ENCODE measurements at places on chromosomes 4 and X.

GRCh38 chr4:28402751-28403150, 1542.1 kb downstream of the STIM2 start:
- DNase-seq: no peak

- DNase-seq: no peak
Measured at GRCh38 chrX:42739741-42740140, 38.2 kb downstream of the PPP1R2C start.

DNA sequence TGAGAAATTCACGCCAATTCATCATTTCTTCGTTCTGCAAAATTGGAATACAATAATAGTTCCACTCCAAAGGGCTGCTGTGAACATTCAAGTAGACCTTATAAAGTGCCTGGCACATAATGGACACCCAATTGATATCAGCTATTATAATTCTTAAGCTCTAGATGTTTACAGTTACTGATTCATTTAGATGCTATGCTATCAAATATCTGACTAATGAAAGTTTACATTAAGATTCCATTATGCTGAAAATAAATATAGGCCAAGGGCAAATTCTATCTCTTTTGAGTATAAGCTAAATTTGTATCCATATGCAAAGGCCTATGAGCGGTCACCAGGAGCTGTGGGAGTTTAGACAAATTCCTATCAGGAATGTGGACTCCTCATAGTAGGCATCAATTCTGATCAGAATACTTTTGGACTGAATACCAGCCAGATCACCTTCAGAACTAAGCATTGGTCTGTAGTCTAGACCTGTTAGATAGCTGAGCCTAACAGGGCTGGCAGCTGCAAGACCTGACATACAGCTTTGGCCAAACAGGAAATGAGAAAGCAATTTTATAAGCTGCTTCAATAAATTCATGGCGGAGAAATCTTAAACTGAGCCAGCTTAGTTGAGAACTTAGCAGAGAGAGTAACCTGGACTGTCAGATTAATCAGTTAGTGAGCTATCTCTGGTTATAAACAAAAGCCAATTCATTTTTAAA, 384.3 kb upstream of the ACTRT1 start:
- DNase-seq: no peak

- no peak for DNase-seq
Measured at GRCh38 chr4:103032574-103032973, 13.1 kb upstream of the SLC9B1 start.

GRCh38 chr4:145635630-145636029, 16.4 kb downstream of the MMAA start:
- DNase-seq: no peak

DNA sequence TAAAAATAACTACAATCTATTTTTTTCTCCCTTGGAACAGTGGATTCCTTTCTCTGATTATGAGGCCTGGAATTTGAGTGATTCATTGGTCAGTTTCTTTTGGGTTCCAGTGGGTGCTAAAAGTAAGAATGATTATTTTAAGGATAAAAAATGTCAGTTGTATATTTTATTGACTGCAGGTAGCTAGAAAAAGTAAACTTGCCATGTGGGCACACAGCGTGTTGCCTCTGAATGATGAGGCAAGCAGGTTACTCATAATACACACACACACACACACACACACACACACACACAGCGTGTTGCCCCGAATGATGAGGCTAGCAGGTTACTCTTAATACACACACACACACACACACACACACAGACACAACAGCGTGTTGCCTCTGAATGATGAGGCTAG, 13.8 kb downstream of the GALNT7 start:
- DNase-seq: no peak

GRCh38 chrX:29634516-29634915, 580.8 kb upstream of the MAGEB2 start:
- no peak for DNase-seq

- no peak for DNase-seq
Measured at GRCh38 chr4:150395872-150396271, 186.1 kb upstream of the MAB21L2 start.

- DNase-seq: no peak
Measured at GRCh38 chrX:69429339-69430015, 74.6 kb upstream of the NALF2 start.

- DNase-seq: no peak
Measured at GRCh38 chr4:184553891-184554290, 79.5 kb upstream of the IRF2 start.

DNA sequence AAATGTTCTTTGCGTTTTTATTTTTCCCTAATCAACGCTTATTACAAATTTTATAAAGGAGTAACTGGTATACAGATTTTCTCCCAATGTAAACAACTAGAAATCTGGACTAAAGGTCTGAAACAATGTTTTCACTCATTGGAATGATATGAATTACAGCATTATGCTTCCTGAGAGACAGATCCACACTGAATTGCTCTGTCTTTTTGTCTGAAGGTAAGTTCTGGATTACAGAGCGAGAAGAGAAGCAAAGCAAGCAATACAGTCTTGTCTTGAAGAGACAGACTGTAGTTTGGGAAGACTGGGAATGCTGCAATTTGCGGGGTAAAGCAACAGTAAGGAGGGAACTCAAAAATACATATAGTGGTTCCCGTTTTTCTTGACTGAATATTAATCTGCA, 262.2 kb upstream of the PABPC4L start:
- DNase-seq: no peak

GRCh38 chrX:12989461-12989860, 14.6 kb downstream of the TMSB4X start:
- DNase-seq: no peak

DNA sequence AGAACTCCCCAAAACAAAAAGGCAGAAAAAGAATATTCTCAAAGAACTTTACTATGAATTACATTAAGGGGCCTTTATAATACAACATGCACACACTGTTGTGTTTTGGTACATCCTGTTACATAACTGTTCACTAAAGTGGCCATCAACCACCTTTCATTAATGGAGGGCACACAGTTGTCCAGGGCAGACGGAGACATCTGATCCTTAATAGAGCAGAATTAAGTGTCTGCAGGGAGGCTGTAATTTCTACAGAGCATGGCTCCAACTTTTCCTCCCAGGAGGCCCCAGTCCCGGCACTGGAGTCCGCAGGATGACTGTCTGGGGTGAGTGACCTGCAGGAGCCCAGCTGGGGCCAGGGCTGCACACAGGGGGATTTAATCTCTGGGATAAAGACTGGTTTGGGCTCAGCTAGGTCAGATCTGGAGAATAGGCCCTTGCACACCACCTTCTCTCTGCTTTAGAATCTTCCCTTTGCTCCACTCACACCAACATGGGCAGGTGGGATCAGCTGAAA, 233.4 kb downstream of the MAML3 start:
- no peak for DNase-seq

- DNase-seq: no peak
Measured at GRCh38 chrX:119870626-119871131, 854 bp downstream of the RNF113A start.

DNA sequence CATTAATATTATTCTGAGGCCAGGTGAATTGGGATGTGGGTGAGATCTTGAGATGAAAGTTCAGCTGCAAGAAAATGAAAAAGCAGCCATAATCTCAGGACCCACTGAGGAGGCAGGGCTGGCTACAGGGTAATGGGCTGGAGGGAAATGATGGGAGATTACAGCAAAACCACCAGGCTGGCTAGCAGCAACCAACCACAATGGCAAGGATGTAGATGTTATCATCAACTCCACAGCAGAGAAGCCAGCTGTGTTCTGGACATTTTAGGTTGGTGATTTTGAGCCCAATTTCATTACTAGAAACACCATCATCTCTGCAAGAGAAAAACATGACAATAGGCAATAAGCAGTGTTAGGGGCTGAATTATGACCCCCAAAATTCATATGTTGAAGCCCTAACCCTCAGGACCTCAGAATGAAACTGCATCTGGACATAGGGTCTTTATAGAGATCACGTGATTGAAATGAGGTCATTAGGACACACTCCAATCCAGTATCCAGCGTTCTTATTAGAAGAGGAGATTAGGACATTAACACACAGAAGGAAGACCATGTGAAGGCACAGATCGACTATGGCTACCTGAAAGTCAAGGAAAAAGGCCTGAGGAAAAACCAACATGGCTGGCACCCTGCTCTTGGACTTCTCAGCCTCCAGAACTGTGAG, 139.8 kb upstream of the KIT start:
- no peak for DNase-seq

GRCh38 chrX:40832723-40833122, 97.4 kb upstream of the MED14 start:
- DNase-seq: no peak

DNA sequence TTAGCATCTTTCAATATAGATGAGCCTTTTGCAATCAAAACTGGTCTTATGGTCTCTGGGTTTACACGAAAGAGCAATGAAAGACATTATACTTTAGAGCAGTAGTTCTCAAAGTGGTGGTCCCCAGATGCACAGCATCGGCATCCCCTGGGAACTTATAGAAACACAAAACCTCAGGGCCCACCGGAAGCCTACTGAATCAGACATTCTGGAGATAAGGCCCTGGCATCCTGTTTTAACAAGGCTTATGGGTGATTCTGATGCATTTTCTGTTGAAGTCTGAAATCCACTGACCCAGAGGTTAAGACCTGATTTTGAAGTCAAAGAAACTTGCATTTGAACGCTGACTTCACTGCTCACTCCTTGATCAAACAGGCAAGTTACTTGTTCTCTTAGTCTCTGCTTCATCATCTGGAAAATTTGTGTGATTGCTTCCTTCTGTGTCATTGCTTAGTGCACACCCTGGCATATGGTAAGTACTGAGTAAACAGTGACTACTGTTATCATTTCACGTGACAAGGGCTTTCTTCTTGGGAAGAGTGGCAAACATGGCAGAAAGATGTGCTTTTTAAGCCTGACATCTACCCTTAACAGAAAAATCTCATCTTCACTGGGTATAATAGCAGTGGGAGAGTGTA, 14.5 kb downstream of the CHRNA9 start:
- DNase-seq: no peak

DNA sequence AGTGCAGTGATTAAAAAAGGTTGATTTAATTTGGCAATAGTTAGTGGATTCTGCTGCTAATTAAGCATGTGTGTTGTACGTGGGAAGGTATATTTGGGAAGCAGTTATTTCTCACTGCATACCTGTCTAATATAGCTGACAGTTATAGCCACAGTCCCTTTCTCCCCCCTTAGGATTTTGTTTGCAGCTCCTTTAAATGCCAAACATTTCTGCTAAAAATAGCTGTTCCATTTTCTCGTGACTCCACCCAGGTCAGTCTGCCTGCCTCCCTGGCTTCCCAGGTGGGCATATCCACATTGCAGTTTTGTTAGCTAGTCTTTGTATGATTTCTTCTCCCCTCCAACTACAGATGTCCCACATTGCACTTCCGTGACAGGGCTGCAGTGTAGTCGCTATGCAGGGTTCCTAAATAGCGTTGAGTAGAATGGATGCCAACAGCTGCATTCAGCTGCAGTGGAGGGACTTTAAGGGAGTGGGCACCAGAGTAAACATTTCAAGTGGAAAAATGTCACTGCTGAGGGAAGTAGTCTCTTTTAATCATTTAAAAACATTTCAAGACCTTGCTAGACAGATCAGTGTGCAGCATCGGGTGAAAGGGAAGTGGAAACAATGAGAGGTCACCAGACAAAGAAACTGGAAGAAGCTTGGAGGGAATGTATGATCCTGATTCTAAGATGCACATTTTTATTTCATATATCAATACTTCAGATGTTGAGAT, 326.3 kb downstream of the RAPGEF2 start:
- DNase-seq: no peak

DNA sequence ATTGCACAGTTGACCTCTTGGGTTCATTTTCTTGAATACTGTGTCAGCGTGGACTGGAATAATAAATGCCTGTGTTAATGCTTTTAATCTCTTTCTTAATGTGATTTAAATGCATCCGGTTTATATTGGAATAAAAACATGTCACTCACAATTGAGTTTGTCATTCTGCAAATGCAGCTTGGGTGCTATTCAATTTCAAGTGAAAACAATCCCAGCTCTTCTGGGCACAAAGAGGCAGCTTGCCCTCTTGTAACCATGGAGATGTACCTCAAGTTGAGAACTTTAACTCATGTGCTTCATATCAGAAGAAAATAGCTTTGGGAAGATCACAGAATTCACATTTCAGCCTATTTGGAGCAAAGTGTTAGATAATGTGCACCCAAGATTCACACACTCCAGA, 355.7 kb upstream of the GNPDA2 start:
- no peak for DNase-seq
